Effector CD4-positive, alpha-beta T cell (primary cell): ENCODE measurements at places on chromosomes 2 and 18.

DNA sequence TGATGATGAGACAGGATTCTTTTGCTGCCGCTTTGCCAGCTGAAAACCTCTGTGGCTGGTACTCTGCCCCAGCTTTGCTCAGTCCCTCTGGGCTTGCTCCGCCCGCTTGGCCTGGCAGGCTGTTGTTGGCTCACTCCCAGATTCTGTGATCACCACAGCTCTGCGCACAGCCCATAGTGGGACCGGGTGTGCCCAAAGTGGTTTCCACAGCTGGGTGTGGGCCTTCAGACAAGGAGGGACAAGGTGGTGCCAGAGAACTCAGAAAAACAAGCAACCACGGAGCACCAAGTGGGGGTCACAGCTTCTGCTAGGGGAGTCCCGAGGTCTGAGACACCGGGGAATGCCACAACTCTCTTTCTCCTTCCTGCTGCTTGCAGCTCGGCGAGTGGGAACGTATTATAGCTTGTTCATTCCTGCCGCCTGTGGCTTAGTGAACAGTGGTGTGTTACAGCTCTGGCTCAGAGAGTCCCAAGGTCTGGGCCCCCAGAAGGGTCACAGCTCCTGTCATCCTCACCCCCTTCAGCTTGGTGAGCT is 9.2 kb upstream of the KYNU start:
- DNase-seq: no peak

DNA sequence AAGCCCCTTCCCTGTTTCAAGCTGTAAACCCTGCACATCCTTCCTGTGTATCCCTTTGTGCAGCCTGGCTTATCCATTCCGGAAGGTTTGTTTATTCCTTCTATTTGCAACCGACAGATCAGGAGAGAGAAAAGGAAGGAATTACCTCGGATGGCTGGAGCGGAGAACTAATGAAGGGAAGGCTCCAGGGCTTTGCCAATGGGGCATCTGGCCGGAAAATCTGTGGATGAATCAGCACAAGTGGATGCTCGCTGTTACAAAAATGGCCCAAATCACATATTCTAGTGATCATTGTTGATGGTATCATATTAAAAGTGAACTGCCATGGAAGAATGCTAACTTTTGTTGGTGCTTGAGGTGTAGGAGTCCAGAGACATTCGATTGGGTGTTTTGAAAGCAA is 97.1 kb downstream of the AQP4 start:
- no peak for DNase-seq

DNA sequence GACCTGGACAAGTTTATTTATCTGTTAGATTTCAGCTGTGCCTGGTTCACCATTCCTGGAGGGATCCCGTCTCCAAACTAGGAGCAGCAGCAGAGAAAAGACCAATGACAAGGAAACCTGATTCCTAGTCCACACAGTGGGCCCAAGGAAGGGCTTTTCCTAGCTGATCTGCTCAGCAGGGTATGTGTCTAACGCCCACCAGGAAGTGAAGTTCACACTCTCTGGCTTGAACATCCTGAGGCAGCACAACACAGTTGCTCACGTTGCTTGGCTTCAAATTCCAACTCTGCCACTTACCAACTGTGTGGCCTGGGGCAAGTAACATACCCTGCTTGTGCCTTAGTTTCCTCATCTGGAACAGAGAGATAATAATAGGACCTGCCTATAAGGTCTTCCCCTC is 42.9 kb downstream of the XDH start:
- DNase-seq: no peak

- DNase-seq: no peak
Measured at GRCh38 chr2:127149384-127149783, 42.4 kb upstream of the BIN1 start.
